ENCODE measurements at places on chromosomes 5 and 9.

DNA sequence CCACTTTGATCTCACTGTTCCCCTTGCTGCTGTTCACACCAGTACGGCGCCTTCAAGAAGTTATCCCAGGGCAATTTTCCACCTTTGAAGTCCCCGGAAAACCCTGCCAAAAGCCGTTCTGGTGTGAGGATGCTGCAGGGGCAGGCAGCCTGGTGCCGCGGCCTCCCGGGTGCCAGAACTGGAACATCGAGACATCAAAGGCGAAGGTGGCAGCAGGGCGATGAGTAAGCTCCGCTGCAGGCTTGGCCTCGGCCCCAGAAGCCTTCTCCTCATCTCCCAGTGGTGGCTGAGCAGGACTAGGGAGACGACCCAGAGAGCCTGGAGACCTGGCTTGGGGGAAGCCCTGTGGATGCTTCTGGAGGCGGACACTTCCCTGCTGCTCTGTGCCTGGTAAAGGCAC is 115.3 kb upstream of the MSX2 start:
- no peak for DNase-seq

GRCh38 chr5:62371409-62371808 is 32.3 kb downstream of the DIMT1 start:
- DNase-seq, result no peak

- DNase-seq, result peak; percentile 80
Measured at GRCh38 chr5:159106569-159107282, 7.0 kb upstream of the EBF1 start.

GRCh38 chr5:139512786-139513390 is 30.3 kb upstream of the STING1 start:
- DNase-seq, result no peak

DNA sequence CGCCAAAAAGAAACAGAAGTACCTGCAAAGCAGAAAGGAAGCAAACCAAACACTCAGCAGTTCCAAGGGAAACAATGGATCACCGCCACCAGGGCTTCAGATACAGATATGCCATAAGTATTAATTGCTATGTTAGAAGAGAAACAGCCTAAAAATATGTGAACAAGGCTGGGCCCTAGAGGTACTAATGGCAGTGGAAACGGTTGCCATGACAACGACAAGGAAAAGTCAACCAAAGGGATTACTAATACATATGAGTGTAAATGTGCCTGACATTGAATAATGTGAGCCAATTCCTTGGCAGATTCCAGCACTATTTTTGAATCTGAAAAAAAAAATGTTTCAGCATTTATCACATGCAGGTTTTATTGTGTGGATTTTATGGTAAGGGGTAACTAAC is 75.0 kb downstream of the CAVIN4 start:
- DNase-seq, result no peak

GRCh38 chr5:123344816-123345426 is 78.3 kb downstream of the CEP120 start:
- DNase-seq, result no peak

- no peak for DNase-seq
Measured at GRCh38 chr5:78930721-78931120, 54.4 kb downstream of the ARSB start.

DNA sequence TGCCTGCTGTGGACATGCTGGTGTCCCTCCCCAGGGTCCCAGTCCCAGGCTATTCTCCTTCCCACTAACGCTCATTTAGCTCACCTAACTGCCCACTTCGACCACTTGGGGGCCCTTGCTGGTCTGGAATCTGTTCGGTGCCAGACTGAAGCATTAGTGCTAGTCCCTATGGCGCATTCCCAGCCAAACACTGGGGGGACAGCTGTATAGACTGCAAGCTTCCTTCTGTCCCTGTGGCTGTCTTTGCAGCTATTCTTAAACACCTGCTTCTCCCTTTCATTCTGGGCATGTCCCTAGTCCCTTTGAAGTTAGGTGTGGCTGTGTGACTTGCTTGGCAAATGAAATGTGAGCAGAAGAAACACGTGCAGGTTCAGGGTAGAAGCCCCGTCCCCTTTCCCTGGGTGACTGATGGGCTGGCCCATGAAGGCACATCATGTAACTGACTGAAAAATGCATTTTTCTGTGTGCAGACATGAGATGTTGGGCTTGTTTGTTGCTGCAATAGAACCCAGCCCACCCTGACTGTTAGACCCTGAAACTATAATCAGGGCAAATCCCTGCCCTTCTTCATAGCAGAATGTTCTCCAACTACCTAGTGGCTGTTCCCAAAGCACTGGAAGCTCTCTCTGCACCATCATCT is 134.4 kb downstream of the BARX1 start:
- DNase-seq, result no peak

DNA sequence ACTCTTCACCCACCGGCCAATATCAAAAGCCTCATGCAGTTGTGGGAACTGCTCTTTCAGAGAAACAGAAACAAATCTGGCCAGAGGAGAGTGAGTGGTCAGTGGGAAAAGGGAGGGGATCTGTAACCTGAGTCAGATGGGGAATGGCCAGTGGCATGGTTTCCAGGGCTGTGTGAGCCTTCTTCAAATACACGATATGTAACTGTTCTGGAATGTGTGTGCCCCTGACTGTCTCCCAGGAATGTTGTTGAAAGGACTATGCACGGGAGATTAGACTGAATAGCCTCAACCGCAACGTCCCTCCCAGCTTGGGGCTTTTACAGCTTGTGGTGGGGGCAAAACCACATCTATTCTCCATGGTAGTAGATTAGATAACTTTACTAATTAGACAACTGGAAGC is 60.8 kb downstream of the SH3TC2 start:
- DNase-seq, result no peak

- no peak for DNase-seq
Measured at GRCh38 chr9:74526215-74526614, 29.1 kb downstream of the RORB start.

- no peak for DNase-seq
Measured at GRCh38 chr5:137454671-137455070, 44.5 kb downstream of the SPOCK1 start.

GRCh38 chr9:122336866-122337555 is 33.8 kb upstream of the PTGS1 start:
- DNase-seq, result no peak

DNA sequence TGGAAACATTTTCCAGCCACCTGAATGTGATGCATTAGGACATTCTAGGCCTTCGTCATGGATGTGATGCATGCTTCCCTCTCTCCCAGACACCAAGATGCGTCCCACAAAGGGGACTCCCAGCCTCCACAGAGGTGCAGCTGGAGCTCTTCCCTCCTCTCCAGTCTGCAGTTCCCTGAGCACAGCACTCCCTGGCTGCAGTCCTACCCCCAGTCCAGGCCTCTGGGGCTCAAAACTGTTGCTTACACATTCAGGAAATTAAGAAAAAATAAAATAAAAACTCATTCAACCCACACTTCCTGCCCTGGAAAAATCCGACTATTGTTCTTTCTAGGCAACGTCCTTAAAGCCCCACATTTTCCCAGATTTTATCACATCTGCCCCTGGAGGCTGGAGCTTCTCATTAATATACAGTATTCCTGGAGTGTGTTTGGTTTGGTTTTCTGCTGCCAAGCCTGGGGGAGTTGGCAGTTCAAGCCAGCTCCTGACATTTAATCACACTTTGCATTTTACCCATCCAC is 78.4 kb upstream of the ICE1 start:
- DNase-seq, result no peak

GRCh38 chr5:95842854-95843544 is 20.5 kb upstream of the GLRX start:
- DNase-seq, result peak; percentile 79

GRCh38 chr5:96048763-96049162 is 87.1 kb upstream of the ELL2 start:
- DNase-seq, result no peak

DNA sequence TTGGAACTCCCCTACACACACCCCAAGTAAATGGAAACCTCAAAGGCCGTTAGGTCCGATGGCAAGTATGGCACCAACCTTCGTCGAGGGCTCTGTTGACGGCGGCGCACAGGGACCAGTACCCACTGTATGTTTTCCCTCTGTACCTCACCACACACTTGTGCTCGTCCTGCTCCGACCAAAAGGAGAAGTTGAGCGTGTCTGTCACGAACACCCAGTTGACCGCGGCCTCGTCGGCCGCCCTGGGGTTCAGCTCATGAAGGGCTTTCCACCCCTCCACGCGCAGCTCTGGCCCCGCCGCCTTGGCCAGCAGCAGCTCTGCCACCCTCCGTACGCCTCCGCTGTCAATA is 24.0 kb downstream of the HNRNPK start:
- DNase-seq, result peak; percentile 57

DNA sequence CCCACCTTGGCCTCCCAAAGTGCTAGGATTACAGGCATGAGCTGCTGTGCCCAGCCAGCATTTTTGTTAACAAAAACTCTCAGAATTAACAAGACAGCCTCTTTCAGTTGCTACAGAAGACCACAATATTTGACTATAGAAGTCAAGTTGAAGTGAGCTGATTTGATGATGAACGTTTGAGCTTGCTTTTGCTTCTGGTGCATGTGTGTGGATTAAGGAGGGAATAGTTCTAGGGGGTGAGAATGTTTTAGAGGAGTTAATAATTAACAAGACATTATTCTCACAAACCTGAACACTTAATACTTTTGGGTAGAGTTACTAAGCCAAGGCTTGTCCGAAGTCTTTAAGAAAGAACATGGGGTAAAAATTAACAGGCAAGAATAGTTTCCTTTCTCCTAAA is 191.6 kb downstream of the TENT4A start:
- no peak for DNase-seq

DNA sequence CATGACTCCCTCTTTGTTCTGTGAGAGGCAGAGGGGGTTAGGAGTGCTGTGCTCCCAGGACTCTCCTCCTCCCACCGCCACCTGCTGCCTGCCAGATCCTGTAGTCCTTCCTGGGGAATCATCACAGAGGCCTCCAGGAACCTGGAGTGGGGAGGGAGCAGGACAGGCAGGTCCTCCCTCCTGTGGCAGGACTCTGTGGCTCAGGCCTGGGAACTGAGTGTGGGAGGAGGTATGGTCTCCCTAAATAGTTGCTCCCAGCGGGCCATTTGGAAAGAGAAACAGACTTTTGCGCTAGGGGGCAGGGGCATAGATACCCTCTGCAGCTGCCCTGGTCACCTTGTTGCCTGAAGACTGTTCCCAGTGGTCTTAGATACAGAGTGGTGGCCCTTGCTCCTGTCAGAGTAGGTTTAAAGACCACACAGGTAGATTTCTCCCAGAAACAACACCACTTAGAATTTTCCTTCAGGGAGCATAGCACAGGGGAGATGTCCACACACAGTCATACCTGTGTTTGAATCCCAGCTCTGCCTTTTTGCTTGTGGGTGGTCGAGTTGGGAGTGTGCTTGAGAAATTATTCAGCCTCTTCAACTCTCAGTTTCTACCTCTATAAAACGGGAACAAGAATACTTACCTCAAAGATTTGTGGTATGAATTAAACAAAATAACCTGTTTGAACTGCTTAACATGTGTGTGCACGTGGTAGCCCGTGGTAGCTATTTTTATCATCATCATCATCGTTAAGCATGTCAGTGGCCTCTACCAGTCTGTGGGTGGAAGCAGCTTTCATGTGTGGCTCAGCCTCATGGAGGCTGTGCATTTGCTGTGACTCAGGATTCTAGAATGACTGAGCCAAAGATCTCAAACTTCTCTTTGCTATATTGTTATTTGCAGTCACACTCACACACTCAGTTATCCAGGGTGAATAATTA is 55.8 kb downstream of the SLC22A5 start:
- DNase-seq, result peak; percentile 80

GRCh38 chr9:27548055-27548741 is 18.6 kb upstream of the MOB3B start:
- DNase-seq, result no peak

GRCh38 chr5:93821891-93822415 is 80.6 kb upstream of the POU5F2 start:
- no peak for DNase-seq

- no peak for DNase-seq
Measured at GRCh38 chr5:109759306-109759705, 69.6 kb downstream of the MAN2A1 start.

DNA sequence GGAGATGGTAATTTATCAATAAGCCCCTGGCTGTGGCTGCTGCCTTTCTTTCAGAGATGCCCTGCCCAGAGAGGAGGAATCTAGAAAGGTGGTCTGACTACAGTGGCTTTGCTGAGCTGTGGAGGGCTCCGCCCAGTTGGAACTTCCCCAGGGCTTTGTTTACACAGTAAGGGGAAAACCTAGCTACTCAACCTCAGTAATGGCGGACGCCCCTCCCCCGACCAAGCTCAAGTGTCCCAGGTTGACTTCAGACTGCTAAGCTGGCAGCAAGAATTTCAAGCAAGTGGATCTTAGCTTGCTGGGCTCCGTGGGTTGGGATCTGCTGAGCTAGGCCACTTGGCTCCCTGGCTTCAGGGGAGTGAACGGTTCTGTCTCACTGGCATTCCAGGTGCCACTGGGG is 865.4 kb upstream of the ACO1 start:
- DNase-seq, result no peak

GRCh38 chr9:130159915-130160670 is 12.1 kb upstream of the NCS1 start:
- DNase-seq, result no peak

DNA sequence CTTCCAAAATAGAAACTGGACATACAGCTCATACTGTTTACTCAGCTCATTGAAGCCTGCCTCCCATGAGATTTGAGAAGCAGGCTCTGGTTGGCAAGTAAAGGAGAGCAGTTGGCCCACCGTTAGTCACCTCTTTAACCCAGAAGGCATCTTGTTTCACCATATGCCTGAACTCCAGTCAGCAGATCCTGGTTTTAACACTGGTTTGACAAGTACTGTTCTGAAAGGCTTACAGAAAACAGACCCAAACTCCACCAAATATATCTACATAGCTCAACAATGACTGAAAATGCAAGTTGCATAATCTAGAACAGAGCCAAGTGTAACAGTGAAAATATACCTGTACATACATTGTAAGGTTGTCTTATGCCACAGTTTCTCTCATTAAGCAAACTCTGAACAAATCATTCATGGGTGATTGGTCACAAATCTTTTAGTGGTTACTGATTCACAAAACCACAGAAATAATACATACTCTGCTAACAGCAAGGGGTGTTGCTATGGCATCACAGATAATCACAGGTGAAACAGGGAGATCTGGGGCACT is 198.8 kb downstream of the BNC2 start:
- DNase-seq, result no peak

GRCh38 chr5:126384985-126385384 is 38.2 kb upstream of the GRAMD2B start:
- DNase-seq, result no peak

DNA sequence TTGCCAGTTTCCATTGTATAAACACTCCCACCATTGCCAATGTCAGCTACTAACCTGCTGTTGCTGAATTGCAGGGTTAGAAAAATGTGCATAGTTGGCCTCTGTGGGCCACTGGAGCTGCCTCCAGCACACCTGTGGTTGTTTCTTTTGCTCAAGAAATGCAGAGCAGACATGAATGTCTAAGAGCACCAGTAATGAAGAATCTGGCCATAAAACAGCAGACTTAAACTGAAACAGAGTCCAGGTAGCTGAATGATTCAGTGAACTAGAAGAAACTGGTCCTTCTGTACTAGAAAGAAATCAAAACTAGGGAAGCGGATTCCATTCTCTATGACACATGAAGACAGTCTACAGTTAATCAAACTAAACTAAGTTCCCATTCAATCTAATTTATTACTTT is 48.2 kb downstream of the NUDT12 start:
- no peak for DNase-seq

GRCh38 chr5:19928562-19929421 is 59.2 kb downstream of the CDH18 start:
- DNase-seq, result no peak

GRCh38 chr9:6443661-6444060 is 30.7 kb downstream of the UHRF2 start:
- DNase-seq, result no peak

- no peak for DNase-seq
Measured at GRCh38 chr9:22054076-22054475, 45.0 kb upstream of the CDKN2B start.

All from GM10248 (cell line).